ENCODE measurements at places on chromosomes 5 and 9. TPM values are rescaled to one million over a fixed set of nuclear protein-coding genes. Genes with fewer than 3 reads are reported as not detected.

- no peak for DNase-seq
These were observed 90.2 kb upstream of the C9orf72 start for GRCh38 chr9:27663526-27663925.

GRCh38 chr5:94702729-94703128, 84.3 kb downstream of the SLF1 start:
- no peak for DNase-seq

DNA sequence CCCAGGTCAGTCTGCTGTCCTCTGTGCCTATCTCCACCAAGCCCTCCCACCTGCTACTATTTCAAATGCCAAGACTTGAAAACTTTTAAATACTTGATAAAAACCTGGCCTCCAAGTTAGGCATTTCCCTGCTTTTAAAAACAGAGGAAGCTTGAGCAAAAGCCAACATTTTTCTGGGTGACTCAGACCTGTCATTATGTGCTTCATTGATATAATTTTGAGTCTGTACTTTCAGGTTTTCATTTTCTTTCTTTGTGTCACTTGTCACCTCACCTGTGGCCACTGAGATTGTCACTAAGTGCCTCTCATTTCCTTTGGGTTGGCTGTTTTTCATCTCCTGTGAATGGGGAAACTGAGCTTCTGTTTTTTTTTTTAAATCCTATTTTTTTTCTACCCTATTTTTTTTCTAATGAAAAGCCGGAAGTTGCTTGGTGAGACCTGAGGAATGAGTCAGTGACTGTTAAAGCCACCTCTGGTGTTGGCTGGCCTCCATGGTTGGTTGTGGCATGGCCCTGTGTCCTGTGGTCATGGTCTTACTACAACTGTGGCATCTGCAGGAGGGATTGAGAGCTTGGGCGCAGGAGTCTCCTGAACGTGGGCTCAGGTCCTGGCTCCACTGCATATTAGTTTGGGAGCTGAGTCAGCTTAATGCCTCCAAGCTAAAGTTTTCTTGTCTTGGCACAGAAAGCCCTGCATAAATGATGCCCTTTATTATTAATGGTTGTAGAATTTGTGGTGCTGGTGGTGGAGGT, 56.7 kb downstream of the ARHGAP26 start:
- DNase-seq = no peak

GRCh38 chr9:130634801-130635200, 29.6 kb upstream of the PRDM12 start:
- DNase-seq = no peak

DNA sequence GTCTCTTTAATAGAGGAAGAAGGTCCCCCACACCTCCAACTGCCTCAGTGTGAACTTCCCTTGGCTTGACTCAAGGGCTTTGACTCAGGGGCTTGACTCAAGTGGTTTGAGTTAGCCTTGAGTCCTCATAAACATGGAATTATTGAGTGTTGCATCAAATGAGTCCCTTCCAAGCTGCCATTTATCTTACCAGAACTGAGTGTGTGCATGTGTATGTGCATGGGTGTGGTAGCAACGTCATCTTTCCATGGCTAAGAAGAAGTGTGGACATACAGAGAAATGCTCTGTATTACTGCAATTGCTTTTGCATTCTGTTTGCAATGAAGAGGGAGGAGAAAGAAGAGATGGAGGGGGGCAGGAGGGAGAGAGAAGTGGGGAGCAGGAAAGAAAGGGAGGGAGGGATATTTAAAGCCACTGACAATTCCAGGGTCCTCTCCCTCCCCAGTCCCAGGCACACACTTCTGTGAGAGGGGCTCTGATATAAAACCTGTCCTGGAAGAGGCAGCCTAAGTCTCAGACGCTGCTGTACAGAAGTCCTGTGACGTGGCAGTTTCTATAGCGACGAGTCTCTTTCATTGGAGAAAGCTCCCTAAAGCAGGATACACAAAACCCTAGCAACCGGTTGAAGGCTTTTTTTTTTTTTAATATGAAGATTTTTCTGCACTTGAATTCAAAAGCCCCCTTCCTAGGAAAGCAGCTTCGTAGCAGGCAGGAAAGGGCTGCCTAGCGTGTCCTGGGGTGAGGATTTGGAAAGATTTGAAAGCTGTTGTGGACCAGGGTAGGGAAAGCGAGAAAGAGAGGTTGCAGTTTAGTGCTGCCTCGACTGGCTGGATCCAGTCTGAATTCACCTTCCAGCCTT, 93.3 kb upstream of the MAP1B start:
- DNase-seq = no peak

DNA sequence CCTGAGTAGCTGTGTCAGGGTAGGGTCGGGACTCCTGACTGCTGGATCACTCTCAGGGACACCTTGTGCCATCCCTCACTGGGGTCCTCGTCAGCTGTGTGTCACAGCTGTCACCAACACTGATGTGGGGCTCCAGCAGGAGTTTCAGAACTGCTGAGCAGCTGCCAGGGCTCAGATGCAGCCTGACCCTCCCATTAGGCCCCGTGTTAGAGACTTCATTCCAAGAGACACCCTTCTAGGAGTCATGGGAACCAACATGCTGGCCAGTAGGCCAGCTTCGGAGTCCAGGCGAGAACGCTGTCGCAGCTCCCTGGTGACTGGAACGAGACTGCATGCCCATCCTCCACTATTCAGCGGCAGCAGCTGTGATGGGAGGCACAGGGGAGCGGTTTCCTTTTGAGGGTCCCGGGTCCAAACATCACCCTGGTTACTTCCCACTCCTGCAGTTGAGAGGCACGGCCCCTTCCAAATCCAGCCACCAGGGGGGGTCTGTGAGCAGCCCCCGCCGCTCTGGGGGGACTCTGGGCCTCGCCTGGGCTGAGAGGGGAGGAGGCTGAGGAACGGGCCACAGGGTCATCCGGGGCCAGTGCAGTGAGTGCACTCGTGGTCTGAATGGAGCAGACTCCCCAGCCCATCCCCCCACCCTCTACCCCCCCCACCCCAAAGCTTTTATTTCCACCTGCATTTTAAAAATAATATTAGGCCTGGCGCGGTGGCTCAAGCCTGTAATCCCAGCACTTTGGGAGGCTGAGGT, 12.6 kb upstream of the TCF7 start:
- peak; percentile 63 for DNase-seq

DNA sequence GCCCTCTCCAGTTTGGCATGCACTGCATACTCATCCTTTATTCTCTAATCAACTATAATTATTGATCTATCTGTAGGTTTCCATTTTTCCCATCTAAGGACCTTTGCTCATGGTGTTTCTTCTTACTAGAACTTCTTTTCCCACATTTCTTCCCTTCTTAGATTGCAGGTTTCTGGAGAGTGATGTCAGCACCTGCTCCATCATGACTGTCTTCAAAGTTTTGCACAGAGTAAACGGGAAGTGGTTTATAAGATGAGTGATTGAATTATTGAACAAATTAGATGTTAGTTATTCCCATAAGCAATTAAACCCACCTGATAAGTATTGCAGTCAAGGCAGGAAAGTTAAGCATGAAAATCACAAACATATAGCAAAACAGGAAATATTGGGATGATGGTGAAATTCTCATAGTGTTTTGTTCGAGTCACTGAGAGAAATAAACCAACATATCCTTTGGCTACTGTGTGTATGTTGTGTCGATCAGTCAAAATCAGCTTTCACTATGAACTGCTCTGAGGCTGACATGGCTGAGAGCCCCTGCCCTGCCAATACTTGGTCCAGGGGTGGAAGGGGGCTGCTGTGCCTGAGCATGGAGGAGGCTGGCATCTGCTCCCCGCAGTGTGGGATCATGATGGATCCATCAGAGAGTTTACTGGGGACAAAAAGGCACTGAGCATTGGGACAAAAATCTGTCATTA, 45.5 kb upstream of the S1PR3 start:
- DNase-seq = no peak

Gene CER1
- not detected for total RNA-seq

All from left colon (tissue), 2 donors.